ENCODE measurements at places on chromosomes 3 and 15. TPM values are rescaled to one million over a fixed set of nuclear protein-coding genes. Genes with fewer than 3 reads are reported as not detected.

GRCh38 chr15:62777671-62778070 is 264.9 kb upstream of the TPM1 start:
- no peak overlapping the region for H3K27ac ChIP-seq
- no peaks in the 10 kb centered on the region for H3K36me3 ChIP-seq
- DNase-seq, result no peak
- H3K4me3 ChIP-seq, result no peak overlapping the region
- no peaks in the 10 kb centered on the region for H3K27me3 ChIP-seq
- H3K4me1 ChIP-seq, result peaks cover 11% of the 10 kb centered on the region

GRCh38 chr15:93030430-93031102 is 58.4 kb downstream of the RGMA start:
- peaks cover 24% of the 10 kb centered on the region for H3K4me1 ChIP-seq
- H3K27me3 ChIP-seq, result no peaks in the 10 kb centered on the region
- no peaks in the 10 kb centered on the region for H3K36me3 ChIP-seq
- H3K4me3 ChIP-seq, result no peak overlapping the region
- peak; percentile 72 for DNase-seq
- H3K27ac ChIP-seq, result no peak overlapping the region

DNA sequence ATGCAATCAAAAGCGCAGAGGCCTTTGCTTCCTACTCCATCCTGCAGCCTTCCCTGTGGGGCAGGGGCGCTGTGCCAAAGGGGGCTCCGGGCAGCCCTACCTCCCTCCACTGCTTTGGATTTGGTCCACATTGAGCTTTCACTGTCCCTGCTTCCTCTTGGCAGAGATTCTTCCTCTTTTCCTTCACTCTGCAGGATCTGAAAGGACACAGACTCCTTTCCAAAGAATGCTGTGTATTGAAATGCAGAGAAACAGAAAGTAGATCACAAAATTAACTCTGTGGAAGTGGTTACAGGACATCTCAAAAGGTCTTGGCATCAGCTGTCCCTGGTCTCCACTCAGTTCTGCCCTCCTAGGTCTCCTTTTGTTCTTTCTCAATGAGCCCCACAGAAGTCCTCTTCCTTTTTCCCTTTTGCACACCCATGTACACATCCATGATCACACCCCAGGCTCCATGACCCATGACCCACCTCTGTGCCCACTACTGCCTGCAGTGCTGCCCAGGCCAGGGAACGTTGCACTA is 64.1 kb downstream of the CCR1 start:
- peak; percentile 86 for DNase-seq
- H3K27ac ChIP-seq, result peak overlapping the region; percentile 42
- peaks cover 15% of the 10 kb centered on the region for H3K4me1 ChIP-seq

The ZPLD1 gene
- not detected for total RNA-seq

The FAM43A gene
- total RNA-seq, result 16.1 TPM
